A673 (cell line): ENCODE measurements at places on chromosomes 1 and 21. TPM values are rescaled to one million over a fixed set of nuclear protein-coding genes. Genes with fewer than 3 reads are reported as not detected.

RPTN gene
- not detected in 2 replicates for total RNA-seq

ERG gene
- not detected in 2 replicates for total RNA-seq

SYT11 gene
- total RNA-seq = 10.2 and 10.6 TPM in 2 replicates

KCNA2 gene
- 34.2 and 46.6 TPM in 2 replicates for total RNA-seq

ZNF672 gene
- total RNA-seq = 21.6 and 24.0 TPM in 2 replicates

SGIP1 gene
- 1.4 and 1.6 TPM in 2 replicates for total RNA-seq

TLR5 gene
- 0.95 and 1.5 TPM in 2 replicates for total RNA-seq

PLA2G2F gene
- total RNA-seq = not detected in 2 replicates

DNA sequence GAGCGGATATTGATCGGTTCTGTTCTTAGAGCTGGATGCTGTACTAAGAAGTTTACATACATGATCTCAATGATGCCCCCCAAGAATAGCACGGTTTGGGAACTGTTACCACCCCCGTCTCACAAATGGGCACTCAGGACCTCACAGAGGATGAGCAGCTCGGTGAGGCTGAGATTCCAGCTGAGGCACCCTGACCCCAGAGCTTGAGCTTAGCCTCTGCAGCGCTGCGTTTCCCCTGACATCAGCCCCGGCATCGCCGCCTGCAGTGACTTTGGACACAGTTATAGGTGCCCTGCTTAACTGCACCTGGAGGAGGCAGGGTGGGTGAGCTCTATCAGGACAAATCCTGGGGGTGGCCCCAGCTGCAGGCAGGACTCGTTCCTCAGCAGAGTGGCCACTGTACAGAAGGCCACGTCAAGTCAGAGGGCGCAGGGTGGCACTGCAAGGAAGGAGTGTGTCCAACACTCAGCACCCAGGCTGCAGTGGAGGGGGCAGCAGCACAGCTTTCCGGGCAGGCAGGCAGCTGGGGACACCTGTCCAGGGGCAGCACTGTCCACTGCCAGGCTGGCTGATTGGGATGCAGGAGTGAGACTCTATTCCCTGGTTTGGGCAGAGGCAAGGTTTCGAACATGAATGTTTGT is 65.8 kb upstream of the ABCG1 start:
- DNase-seq = no peak

GRCh38 chr1:76950306-76950705 is 83.0 kb downstream of the ST6GALNAC5 start:
- no peak for DNase-seq

DNA sequence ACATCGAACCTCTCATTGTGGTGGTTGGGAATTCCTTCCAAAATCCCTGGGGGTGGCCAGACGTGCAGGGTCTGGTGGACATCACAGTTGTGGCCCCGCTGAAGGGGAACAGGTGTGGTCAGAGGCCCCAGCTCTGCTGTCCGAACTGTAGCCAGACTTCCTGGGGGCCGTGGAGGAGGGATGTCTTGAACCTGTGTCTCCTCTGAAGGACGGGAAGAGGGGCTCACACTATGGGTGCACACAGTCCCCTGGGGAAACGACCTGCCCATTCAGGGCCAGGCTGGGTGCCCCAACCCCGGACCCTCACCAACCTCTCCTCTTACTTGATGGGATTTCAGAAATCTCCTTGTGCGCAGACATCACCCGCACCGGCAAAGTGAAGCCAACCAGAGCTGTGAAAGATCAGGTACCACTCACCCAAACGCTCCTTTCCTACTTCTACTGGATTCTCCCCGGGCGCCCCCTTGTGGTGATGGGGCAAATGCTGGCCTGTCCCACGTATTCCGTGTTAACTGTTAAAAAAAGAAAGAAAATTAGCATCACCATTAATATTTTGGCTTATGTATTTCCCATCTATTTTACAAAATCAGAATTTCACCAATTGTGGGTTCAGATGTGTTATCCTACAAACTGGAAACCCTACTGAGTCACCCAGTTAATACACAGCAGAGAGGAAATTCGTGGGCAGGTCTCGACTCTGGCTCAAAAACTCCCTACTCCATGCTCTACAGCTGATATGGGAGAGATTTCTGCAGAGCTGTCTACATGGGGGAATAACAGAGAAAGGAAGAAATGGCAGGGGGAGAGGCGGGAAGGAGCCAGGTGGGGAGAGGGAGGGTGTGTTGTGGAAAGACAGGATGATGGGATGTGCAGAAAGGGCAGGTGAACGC is 28.1 kb downstream of the PADI4 start:
- DNase-seq = peak; percentile 82

- DNase-seq = peak; percentile 47
Observed at GRCh38 chr1:28064064-28064463, 24.3 kb downstream of the EYA3 start.

- no peak for DNase-seq
Observed at GRCh38 chr1:216387782-216388181, 35.5 kb downstream of the USH2A start.

- no peak for DNase-seq
Observed at GRCh38 chr1:171494076-171494475, 8.7 kb downstream of the PRRC2C start.

DNA sequence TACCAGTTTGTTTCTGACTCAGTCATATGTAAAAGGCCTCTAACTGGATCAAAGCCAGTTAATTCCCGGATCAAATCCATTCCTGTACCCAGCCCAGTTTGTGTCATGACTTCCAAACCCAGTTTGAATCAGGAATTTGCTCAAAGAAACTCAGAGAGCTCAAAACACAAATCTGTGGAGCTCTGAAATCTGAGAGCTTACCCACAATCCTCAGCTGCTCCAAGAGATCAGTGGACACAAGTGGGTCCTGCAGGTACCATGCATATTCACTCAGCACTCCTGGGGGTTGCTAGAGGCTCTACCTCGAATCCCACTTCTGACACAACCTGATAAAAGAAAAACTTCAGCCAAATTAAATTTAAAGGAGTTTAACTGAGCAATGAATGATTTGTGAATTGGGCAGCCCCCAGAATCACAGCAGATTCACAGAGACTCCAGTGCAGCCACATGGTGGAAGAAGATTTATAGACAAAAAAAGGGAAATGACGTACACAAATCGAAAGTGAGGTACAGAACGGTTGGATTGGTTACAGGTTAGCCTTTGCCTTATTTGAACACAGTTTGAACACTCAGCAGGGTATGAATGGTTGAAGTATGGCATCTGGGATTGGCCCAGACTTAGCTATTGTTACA is 11.9 kb upstream of the MRPL55 start:
- no peak for DNase-seq

- DNase-seq = no peak
Observed at GRCh38 chr21:42121794-42122193, 50.7 kb downstream of the UMODL1 start.

DNA sequence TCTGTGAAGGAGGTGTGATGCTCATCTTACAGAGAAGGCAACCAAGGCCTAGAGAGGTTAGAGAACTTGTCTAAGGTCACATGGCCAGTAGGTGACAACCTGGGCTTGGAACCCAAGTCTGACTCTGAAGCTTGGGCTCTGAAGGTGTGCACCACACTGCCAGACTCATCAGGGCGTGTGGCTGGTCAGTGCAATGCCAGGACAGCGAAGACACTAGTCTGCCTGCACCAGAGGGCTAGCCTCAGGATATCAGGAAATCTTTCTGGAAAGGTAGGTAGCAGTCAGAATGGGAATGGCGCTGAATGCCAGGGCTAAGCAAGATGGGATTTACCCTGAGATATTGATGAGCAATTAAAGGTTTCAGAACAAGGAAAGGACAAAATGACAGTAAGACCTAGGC is 34.9 kb downstream of the ELK4 start:
- no peak for DNase-seq

- no peak for DNase-seq
Observed at GRCh38 chr1:167362638-167363037, 142.0 kb downstream of the POU2F1 start.

GRCh38 chr21:37005548-37006485 is 685 bp upstream of the RIPPLY3 start:
- no peak for DNase-seq

- peak; percentile 46 for DNase-seq
Observed at GRCh38 chr1:1554926-1555915, 14.8 kb upstream of the TMEM240 start.

GRCh38 chr1:156276532-156276931 is 6.1 kb downstream of the SMG5 start:
- no peak for DNase-seq

DNA sequence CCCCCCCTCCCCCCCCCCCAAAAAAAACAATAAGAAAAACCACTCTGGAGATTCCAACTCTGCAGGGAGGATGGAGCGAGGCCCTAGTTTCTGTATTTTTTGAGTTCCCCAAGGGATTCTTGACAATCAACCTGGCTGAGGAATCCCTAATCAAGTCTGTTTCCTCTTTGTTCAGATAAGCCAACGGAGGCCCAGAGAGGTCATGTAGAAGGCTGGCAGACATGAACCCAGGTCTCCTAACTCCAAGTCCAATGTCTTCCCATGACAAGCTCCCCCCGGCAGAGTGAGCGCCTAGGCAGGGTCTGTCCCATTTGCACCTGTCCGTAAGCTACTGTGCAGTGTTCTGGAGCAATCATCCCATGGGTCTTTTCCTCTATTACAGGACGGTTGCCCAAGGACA is 39.5 kb downstream of the LRRC71 start:
- DNase-seq = no peak

DNA sequence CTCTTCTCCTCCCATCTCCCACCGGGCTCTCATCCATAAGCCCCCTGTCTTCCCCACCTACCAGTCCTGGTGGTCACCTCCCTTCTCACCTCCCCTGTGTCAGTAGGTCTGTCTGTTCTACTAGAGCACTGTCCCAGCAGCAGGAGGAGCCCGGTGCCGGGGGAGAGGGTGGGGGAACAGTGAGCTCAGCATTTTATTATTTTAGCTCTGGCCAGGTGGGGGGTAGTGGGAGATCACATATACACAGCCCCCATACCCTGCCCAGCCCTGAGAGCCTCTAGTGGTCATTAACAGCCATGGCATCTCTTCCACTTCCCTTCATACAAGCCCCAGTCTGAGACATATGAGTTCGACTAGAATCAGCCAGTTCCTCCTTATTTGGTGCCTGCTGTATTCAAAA is at the start of gene TMOD4:
TSS of gene TMOD4 (minus strand) at position 119 of the 400 bp plus-strand sequence. CDS start 1,106 bp downstream, outside the sequence.
- DNase-seq = peak; percentile 39

DNA sequence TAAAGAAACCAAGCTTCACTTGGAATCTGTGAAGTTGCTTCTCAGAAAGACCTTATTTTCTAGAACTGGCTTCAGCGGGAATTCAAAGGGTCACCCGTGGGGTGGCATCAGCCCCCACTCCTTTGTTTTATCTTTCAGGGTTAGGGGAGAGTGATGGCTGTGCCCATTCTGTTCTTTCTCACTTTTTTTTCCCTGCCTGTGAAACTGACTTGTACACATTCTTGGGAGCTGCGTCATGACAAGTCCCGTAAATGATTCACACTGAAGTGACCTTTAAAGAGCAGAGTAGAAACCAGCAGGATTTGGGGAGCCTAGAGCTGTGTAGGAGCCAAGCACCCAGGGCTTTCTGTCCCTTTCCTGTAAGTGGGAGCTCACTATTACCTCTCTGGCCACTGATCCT is 43.8 kb downstream of the SLC44A3 start:
- peak; percentile 22 for DNase-seq

DNA sequence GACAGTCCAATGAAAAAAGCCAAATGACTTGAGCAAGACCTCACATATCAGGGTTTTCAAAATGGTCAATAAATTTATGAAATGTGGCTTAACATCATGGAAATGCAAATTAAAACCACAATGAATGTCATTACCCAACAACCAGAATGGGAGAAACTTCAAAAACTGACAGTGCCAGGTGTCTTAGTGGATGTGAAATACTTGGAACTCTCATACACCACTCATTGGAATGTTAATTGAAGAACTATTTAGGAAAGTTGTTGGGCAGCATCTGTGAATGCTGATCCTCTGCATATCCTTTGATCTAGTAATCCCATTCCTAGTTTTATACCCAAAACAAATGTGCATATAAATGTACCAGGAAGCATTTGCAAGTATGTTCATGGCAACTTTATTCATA is 19.2 kb upstream of the BACH1 start:
- no peak for DNase-seq

GRCh38 chr1:209008586-209008985 is 574.9 kb upstream of the CAMK1G start:
- DNase-seq = no peak

GRCh38 chr1:33242652-33243051 is 13.6 kb upstream of the ZNF362 start:
- no peak for DNase-seq

GRCh38 chr1:30654188-30654587 is 69.2 kb downstream of the MATN1 start:
- no peak for DNase-seq

DNA sequence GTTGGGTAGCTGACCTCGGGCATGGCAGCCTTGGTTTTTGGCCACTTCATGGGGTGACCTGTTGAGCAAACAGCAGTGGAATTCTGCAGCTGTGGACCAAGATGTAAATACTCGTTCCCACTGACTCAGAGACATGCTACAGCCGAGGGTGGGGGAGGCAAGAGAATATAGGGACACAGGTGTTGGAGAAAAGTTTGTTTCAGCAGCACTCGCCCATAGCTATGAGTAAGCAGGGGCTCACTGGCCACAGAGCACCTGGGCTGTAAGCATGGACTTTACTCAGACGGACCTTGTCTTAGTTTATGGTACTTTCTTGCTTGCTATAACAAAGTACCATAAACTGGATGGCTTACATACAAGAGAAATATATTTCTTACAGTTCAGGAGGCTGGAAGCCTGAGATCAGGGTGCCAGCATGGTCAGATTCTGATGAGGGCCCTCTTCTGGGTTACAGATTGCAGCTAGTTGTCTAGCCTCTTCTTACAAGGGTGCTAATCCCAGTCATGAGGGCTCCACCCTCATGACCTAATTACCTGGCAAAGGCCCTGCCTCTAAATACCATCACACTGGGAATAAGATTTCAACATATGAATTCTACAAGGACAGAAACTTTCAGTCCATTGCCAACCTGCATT is 437.2 kb upstream of the DAB1 start:
- no peak for DNase-seq

DNA sequence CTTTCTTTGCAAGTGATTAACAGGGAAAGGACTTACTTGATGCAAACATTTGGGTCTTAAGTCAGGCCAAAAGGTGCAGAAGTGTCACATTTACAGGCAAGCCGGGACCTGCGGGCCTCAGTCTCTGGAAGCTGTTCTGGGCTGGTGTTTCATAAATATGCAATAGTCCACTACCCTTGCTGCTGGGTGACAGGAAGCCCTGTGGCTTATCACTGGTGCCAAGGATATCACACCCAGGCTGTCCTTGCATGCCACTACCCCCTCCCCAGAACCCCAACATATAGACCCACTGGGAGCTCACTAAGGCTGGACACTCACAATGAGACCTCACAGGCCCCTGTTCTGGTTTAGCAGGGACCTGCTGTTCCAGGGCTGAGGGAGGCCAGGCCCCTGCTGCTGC is 3.4 kb upstream of the LEFTY2 start:
- DNase-seq = no peak
